Non-pigmented ciliary epithelial cell (primary cell): ENCODE measurements at places on chromosomes 12 and 14.

GRCh38 chr12:107480836-107481608, 204.6 kb upstream of the PWP1 start:
- DNase-seq: no peak

DNA sequence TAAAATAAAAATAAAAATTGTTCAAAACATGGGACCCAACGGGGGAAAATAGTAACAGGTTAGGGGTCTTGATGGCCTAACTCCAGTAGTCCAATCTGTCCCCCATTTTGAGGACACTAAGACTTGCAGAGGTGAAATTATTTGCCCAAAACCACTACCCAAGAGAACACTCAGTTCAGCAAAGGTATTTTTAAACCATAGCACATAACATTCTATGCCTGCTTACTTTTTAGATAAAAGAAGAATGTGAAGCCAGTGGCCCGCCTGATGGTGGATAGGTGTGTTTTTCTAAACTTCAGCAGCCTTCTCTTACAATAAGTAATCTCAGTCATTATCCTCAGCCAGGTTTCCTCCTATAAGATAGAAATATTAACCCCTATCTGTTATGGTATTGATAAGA, 45.5 kb downstream of the ZNF641 start:
- DNase-seq: no peak

- DNase-seq: no peak
Measured at GRCh38 chr12:28884904-28885679, 264.0 kb upstream of the FAR2 start.

DNA sequence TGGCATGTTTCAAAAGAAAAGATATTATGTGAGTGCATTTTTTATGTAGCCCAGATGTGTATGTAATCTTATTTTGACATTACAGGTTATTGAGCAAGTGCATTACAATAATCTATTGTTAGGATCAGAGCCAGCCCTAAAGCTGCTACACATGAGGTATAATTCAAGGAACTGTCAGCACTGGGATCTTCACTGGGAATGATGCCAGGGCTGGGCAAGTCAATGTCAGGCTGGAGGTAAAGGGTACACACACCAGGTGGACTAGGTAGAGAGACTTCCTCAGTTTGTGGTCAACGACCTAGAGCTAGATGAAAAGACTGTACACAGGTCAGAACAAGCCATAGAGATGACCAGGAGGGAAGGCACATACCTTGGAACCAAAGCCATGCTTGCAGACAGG, 15.4 kb downstream of the TRIM9 start:
- no peak for DNase-seq

- no peak for DNase-seq
Measured at GRCh38 chr14:36167431-36167830, 9.1 kb downstream of the PTCSC3 start.

GRCh38 chr12:54306925-54307741, 6.3 kb upstream of the NFE2 start:
- DNase-seq: no peak

- no peak for DNase-seq
Measured at GRCh38 chr12:13523536-13524307, 327.2 kb downstream of the EMP1 start.

GRCh38 chr12:68013181-68013580, 23.9 kb downstream of the IFNG-AS1 start:
- no peak for DNase-seq

DNA sequence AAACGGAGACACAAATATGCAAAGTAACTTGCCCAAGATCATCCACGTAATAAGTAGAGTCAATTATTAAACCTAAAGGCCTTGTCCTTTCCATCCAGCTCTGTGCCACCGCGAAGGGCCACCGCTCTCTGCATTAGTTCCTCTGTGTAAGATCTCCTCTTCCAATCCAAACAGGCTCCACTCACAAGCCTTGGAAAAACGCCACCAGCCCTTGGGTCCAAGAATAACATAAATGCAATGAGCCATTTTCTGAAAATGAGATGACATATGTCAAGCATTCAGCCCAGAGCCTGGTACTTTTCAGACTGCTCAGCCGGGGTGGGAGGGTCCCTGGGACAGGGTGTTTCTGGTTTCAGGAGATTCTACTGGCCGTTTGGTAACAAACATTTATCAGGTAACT, 30.0 kb downstream of the DGLUCY start:
- DNase-seq: no peak

DNA sequence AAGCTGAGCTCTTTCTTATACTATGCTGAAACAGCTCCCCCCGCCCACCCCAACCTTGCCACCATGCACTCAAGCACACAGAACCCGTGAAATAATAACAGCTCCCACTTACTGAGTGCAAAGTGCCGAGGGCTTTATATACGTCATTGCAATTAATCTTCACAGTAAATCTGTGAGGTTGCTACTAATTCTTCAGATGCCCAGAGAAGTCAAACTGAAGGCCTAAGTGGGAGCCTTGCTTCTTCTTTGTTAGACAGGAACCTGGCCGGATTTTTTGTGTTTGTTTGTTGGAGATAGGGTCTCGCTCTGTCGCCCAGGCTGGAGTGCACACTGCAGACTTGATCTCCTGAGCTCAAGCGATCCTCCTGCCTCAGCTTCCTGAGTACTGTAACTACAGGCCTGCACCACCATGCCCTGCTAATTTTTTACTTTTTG, 34.0 kb downstream of the VCPKMT start:
- DNase-seq: no peak

GRCh38 chr12:9742661-9743060, 9.8 kb upstream of the CLECL1 start:
- DNase-seq: no peak

DNA sequence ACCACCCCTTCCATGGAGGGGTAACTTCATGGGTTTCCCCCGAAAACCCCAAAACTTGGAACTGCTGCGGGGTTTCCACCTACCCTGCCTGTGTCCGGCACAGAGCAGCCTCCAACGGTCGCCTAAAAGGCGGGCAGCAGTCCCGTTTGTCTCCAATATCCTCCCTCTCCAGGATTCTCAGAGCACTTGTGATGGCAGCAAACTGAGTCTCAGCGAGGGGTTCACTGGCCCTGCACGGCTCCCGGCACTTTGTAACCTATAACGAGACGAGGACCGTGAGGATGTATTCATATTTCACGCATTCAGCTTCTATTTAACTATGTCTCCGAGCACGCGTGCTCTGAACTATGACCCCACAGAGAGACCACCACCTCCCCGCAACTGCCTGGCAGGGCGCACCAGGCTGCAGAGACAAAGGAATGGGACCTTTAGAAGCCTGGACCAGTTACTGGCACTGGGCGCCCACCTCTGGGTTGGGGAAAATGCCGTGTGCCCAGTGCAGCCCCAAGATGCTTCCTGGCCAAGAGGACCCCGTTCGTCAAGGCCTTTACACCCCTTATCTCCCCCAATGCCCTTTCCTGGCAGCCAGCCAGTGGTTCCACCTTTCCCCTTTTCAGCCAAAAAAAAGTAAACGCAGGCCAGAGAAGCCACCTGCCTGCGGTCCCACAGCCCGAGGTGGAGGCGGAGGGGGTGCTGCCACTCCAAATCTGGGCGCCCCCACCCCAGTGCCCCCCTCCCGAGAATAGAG, 173.1 kb upstream of the RTL1 start:
- no peak for DNase-seq

- DNase-seq: no peak
Measured at GRCh38 chr12:15899282-15899870, 11.8 kb upstream of the DERA start.

GRCh38 chr14:79708426-79709388, 502.6 kb downstream of the DIO2 start:
- no peak for DNase-seq

GRCh38 chr12:85765453-85765869, 70.7 kb downstream of the RASSF9 start:
- no peak for DNase-seq

DNA sequence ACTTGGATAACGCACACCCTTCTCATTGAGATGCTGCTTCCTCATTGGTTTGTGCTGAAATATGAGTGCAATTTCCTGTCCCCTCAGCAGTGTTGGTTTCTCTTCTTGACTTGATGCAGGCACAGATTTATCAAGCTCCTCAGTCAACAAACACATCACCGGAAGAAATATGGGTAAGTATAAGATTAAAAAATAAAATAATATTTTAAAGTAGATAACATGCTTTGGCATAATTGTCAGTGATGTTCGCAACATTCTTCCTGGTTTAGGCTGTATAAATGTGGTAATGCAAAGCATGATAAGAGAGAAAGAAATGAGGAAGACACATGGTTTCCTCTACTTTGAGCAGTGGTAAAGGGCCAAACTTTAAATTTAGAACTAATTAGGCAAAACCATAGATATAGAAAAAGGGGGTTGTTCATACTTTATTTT, at the start of gene GPR65:
Gene GPR65, plus strand, starts transcription at position 86 of the 432 bp plus-strand sequence. CDS start 5,713 bp downstream, outside the sequence.
- DNase-seq: no peak

- no peak for DNase-seq
Measured at GRCh38 chr14:55085060-55085660, 33.7 kb downstream of the MAPK1IP1L start.

- no peak for DNase-seq
Measured at GRCh38 chr12:126507231-126507630, 1442.0 kb downstream of the AACS start.

GRCh38 chr14:74634481-74634880, 22.4 kb upstream of the LTBP2 start:
- DNase-seq: no peak

- DNase-seq: peak; percentile 18
Measured at GRCh38 chr14:24310646-24311604, at the start of gene LTB4R. Gene LTB4R (plus strand): TSS chr14:24311502. CDS start chr14:24315652, 4,150 bp downstream.

- no peak for DNase-seq
Measured at GRCh38 chr12:110102255-110102654, 21.9 kb upstream of the IFT81 start.
